ENCODE measurements at places on chromosomes 7 and 10.

DNA sequence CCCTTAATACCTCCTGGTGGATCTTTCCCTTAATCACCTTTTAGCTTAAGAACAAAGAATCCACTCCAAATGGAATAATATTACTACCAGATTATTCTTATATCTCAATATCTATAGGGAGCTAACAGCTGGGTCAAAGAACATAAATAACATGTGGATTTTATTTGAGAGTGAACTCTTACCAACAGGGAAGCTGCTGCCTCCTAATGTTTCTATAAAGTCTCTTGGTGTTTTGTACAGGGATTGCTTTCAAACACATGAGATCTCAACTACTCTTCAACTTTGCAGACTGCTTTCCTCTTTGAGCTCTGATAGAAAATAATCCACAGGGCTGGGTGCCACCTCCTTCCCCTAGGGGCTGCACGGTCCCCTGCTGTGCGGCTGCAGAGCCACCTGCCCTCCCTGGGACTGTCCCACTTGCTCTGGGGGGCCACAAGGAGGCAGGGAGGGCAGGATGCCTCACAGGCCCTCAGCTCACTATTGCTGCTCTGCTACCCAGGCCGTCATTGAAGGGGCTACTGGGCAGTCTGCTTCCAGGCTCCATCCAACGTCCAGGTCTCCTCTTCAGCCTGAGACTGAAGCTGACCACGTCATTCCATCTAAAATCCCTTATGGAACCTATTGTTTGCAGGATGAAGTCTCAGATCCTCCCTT, 191.2 kb downstream of the CXCL12 start:
- no peak for DNase-seq

- no peak for DNase-seq
Measured at GRCh38 chr7:124457841-124458240, 307.8 kb downstream of the GPR37 start.

DNA sequence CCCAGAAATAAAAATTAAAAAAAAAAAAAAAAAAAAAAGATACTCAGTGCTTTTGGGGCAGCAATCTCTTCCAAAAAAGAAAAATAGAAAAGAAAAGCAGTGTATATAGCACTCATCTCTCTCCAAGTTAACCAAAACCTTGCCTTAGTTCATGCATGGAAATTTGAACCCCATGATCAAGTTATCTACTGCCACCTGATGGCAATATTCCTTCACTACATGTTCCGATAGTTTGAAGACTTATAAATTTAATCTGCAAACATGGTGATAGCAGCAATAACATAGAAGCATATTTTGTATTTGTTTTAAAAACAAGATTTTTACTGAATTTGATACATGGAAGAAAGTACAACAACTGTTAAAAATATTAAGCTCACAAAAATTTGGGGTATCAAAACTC, 48.6 kb upstream of the SLIT1 start:
- DNase-seq, result peak; percentile 53

- no peak for DNase-seq
Measured at GRCh38 chr10:20714518-20714917, 182.6 kb downstream of the NEBL start.

GRCh38 chr10:15200626-15201025, 32.1 kb upstream of the NMT2 start:
- no peak for DNase-seq

GRCh38 chr10:58746474-58747185, 234.0 kb downstream of the BICC1 start:
- DNase-seq, result no peak

DNA sequence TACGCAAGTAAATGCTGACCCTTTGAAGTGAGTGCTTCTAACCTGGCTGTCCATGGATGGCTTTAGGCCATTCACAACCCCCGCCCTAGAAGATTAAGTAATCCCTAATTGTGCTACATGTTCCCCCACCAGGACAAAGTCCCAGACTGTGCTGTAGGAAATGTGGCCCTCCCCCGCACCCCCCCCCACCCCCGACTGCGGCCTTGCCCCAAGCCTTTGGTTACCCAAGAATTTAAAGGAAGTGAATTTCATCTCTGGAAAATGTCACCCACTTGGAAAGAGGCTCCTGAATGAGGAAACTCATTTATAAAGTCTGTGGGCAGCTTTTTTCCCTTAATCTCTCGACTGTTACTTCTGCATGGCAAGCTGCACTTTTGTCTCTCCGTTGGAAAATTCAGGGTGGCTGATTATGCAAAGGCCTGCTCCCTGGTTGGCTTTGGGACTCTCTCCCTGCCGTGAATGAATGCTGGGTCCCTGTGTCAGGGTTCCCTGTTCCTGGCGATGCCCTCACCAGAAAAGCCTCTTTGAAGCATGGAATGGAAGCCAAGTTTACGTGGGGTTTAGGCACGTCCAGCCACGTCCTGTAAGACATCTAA, 31.4 kb upstream of the AQP1 start:
- no peak for DNase-seq

GRCh38 chr7:116899308-116899707, 36.9 kb downstream of the CAPZA2 start:
- no peak for DNase-seq

GRCh38 chr10:118725886-118726500, 28.8 kb downstream of the CACUL1 start:
- DNase-seq, result no peak

GRCh38 chr7:103766660-103767059, 222.8 kb downstream of the RELN start:
- DNase-seq, result no peak

DNA sequence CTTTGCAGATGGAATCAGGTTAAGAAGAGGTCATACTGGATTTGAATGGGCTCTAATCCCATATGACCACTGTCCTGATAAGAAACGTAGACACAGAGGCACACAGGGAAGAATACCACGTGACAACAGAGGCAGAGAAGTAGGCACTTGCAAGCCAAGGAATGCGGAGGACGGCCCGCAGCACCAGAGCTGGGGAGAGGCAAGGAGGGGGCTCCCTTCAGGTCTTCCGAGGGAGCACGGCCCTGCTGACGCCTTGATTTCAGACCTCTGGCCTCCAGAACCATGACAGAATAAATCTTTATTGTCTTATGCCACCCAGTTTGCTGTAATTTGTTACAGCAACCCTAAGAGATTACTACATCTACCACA, 44.7 kb upstream of the TMEM213 start:
- DNase-seq, result no peak

DNA sequence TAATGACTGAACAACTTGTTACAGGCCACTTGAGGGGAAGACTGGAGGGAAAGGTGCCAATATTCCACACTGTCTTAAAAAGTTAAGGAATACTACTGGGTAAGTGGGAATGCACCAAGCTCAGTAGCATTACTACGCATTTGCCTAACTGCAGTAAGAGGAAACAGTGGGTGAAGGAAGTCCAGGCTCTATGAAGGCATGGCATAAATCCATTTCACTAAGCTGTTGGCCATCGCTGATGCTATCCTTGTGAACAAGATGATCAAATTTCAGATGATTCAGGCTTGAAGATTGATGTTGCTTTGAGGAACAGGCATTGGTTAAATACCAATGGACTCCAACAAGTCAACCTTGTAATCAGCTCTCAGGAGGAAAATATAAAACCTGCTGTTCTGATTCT, 44.2 kb upstream of the TES start:
- no peak for DNase-seq

DNA sequence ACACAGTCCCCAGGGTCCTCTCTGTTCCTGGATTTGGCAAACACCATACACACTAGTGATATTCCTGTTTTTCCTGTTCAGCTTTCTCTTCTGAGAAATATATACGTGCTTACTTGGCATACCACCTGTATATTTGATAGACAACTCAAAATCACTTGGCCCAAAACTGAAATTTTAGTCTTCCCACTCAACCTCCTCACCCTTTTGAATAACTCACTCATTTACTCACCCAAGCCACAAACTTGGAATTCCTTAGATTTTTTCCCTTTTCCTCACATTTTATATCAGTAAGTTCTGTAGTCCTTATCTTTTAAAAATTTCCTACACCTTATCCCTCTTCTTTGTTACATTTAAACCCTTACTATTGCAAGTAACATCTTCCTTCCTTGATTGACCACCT, 143.4 kb downstream of the PPP1R3A start:
- DNase-seq, result no peak

- DNase-seq, result peak; percentile 71
Measured at GRCh38 chr10:64041989-64042490, 520.8 kb downstream of the REEP3 start.

GRCh38 chr7:67990716-67991115, 994.1 kb downstream of the TYW1 start:
- DNase-seq, result no peak
